Hypothalamus (tissue), 51 donors: ENCODE measurements at places on chromosomes 13 and 19.

DNA sequence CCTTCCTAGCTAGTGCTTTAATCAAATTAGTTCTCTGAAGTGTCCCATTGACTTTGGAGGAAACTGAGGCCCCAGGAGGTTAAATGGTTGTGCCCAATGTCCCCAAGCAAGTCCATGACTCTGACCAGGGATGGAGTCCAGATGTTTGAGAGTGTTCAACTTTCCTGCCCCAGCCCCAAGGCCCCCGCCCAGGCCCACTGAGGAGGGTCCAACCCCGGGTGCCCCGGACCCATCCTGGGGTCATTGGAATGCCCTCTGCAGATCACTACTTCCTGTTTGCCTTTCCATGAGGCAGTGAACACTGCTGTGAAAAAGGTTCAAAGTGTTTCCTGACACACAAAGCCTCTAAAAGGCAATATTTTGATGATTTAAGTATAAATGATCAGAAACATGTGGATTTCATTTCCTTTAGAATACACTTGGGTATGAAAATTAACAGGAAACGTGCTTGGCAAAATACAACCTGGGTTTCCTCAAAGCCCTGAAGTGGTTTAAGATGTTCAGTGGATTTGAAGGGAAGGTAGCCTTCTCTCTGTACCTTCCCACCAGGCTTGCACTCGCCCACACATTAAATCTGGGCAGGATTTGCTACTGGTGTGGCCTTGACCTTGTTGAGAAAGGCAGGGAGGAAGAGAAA, 335.7 kb downstream of the TSHZ3 start:
- no peak for DNase-seq

GRCh38 chr13:107119989-107120881, 552.3 kb upstream of the ARGLU1 start:
- no peak for DNase-seq

GRCh38 chr19:29031216-29031615, 181.7 kb downstream of the UQCRFS1 start:
- DNase-seq: no peak

DNA sequence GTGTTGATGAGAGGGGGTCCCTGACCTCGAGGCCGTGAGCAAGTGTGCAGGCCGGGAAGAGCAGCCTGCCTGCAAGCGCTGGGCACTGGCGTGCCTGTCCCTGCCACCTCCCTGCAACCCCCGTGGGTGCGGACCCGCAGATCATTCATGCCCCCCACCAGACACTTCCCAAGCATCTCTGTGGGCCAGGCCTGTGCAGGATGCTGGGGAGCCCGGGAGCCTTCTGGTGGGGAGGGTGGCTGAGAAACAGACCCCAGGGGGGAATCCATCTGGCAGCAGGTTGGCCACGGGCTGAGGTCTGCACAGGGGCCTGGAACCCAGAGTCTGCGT, 18.4 kb upstream of the CACTIN start:
- DNase-seq: no peak

GRCh38 chr13:100203696-100204367, 114.9 kb downstream of the PCCA start:
- DNase-seq: no peak

- no peak for DNase-seq
Measured at GRCh38 chr13:34594507-34594906, 347.6 kb upstream of the NBEA start.

GRCh38 chr13:48144413-48145035, 49.6 kb upstream of the MED4 start:
- no peak for DNase-seq

DNA sequence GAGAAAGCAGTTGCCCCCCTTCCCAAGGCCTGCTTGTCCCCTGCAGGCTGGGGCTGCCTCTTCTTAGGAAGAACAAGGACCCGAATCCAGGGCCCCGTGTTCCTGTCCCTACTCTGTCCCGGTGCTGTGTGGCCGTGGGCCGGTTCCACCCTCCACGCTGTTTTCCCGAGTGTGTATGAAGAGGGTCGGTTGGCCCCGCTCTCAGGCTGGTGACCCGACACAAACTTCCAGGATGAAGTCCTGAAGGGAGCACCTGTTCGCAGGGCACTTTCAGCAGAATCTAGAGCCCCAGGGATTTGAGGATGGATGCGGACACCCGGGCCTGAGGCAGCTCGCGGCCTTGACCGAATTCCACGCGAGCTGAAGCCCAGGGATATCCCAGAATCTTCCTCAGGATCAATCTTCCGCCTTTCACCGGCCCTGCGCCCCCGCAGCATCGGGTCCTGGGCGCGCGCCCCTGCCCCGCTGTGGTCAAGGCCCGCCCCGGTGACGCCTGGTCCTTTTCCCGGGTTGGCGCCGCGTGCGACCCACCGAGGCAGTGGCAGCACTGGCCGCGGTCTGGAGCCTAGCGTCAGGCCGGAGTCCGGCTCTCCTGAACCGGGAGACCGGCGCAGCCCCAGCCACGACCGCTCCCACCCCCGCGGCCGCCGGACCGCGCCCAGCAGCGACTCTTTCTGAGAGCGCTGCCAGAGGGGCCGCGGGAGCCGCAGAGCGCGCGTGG, 528 bp upstream of the CHST8 start:
- DNase-seq: no peak

DNA sequence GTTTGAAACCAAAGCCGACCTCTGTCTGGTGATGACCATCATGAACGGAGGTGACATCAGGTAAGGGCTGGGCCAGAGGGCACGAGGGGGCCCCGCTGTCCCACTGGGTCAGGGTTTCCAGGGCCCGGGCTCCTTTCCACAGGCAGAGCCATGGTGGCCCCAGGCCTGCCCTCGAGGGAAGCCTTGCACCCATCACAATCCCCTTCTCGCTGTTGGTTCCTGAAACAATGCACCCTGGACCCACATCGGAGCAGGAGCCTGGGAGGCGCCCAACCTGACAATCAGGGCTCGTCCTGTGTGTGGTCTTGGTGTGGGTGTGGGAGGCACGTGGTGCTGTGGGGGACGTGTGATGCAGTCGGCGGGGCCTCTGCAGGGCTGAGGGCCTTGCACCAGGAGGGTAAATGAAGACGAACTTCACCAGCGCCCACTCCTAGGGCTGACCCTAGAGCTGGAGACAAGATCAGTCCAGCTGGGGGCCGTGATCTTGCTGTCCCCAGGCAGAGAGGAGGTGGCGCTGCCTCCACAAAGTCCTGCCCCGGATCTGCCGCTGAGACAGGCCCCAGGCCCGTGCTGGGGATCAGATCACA, 2.8 kb downstream of the GRK1 start:
- DNase-seq: no peak

- DNase-seq: no peak
Measured at GRCh38 chr19:47020132-47020805, 632 bp downstream of the NPAS1 start.

GRCh38 chr13:95530178-95530577, 22.3 kb upstream of the CLDN10 start:
- DNase-seq: no peak

- DNase-seq: no peak
Measured at GRCh38 chr13:36801035-36801434, 18.0 kb upstream of the RFXAP start.

GRCh38 chr13:49874430-49874829, 61.7 kb downstream of the SPRYD7 start:
- no peak for DNase-seq

- no peak for DNase-seq
Measured at GRCh38 chr13:98544104-98544710, 32.7 kb downstream of the STK24 start.

DNA sequence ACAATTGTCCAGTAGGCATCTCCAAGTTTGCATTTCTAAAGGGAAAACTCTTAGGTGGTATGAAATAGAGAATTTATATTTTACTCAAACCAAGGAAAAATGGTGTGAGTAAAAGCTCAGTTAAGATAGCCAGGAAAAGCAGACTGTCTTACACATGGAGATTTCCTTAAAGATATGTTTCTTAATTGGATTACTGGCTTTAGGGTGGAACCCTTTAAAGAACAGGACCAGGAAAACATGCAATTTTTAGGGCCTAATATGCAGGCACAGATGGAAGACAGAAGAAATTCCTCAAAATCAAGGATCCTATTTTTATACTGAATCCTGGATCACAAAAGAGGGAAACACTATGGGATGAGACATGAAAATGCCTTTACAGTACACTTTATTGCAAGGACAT, 100.3 kb upstream of the PCDH17 start:
- DNase-seq: no peak

- DNase-seq: no peak
Measured at GRCh38 chr19:51347209-51347928, 5.4 kb upstream of the VSIG10L start.

GRCh38 chr19:35498984-35499527, 8.8 kb upstream of the KRTDAP start:
- no peak for DNase-seq

DNA sequence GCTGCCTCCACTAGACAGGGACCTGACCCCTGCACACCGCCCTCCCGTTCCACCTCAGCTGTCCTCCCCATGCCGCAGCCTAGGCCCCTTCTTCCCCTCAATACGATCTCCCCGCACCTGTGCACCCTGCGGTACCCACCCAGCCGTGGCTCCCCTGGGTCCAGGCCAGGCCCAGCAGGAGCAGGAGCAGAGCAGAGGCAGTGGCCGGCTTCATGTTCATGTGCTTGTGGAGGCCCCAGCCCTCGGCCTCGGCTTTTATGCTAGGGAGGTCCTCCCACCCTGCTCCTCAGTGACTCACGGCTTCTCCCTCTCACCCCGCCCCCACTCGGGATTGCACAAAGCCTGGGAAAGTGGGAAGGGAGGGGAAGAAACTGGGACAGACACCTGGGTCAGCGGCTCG, 11.4 kb upstream of the KRTDAP start:
- peak; percentile 17 for DNase-seq

DNA sequence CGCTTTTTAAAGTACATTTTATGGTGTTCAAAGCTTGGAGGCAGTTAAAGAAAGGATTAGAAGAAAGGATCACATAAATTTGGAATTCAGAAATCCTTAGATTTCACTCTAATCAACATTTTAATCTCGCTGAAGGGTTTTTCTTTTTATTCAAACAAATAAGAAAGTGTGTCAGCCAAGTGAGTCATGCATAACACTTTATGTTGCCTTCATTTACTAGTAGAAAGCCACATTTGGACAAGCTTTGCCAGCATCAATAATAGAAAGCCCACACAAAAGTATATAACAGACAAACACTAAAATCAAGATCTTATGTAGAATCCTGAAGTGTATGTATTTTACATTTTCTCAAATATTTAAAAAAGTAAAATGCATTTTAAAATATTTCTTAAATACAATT, 154.9 kb upstream of the TRPC4 start:
- no peak for DNase-seq

DNA sequence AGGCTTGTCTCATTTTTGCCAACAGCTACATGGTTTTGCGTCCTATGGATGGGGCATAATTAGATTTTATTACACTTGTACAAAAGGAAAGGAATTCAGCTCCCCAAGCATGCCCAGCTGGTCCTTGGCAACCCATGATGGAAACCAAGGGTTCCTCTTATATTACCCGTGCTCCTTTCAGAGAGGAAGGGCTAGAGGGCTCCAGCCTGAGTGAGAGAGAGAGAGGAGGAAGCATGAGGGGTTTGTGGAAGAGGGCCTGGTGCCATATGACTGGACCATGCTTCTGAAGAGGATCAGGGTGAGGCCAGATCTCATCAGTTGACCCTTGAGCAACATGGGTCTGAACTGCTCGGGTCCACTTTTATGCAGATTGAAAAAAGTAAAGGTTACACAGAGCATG, 3.5 kb upstream of the RPS9 start:
- no peak for DNase-seq

GRCh38 chr13:35733827-35734226, 257.3 kb upstream of the MAB21L1 start:
- DNase-seq: no peak

DNA sequence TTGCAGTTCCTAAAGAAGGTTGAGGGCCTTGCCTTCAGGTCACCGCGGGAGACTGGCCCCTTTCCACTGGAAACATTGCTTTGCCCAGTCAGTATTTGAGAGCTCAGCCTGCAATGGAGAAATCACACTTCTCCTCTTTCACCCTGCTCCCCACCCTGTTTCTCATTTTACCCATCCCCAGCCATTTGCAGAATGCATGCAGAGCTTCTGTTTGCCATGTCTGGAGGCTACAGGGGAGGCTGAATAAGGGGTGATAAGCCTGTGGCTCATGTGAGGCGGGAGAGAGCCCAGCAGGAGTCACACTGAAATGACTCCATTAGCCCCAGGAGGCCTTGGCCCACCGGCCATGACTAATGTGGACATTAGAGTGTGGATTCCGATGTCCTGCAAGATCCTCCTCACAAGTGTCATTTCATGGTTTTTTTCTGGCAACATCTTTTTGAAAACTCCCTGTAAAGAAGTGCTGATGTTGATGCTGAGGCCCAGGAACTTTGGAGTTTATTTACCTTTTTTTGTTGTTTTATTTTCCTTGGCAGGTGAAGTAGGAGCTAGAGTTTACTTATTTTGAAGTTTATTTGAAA, 6.3 kb downstream of the SPINT2 start:
- no peak for DNase-seq

DNA sequence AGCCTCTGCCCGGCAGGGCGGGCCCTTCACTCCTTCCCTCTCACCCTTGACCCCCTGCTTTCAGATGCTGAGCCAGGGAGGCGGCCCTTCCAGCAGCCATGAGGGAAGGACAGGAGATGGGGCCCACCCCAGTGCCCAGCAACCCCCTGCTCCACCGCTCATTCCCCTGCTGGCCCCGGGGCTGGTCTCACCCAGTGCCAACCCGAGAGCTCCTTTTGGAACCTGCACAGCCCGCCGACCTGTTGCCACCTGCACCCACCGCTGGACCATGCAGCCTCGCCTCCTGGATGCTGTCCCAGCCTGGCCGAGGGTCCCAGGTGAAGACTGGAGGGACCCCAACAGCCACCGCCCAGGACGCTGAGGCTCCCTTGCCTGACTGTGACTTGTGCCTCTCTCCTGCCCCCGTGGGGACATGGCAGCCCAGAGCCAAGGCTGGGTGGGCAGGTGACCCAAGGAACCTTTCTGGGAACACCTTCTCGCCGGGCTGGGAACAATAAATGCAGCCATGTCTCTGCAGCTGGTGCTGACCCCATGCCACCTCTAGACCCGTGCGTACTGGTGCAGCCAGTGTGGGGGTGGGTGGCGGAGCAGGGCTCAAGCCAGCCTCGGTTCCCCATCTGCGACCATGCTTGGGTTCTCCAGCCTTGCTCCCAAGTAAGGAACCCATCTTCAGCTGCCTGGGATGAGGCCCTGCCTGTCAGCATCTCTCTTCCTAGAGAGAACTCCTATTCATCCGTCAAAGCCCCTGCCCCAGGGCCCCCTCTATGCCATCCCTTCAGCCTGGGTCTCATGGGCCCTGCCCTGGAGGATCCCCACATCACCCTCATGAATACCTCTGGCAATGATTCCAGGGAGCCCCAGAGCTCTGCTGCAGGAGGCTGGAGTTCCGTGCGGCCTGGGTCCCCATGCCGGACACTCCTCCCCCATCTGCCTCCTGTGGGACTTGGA, 3.7 kb downstream of the FAM174C start:
- DNase-seq: no peak
